ENCODE measurements at places on chromosomes 3 and 15. TPM values are rescaled to one million over a fixed set of nuclear protein-coding genes. Genes with fewer than 3 reads are reported as not detected.

GRCh38 chr3:27216955-27217552 is 152.1 kb downstream of the NEK10 start:
- DNase-seq = no peak

DNA sequence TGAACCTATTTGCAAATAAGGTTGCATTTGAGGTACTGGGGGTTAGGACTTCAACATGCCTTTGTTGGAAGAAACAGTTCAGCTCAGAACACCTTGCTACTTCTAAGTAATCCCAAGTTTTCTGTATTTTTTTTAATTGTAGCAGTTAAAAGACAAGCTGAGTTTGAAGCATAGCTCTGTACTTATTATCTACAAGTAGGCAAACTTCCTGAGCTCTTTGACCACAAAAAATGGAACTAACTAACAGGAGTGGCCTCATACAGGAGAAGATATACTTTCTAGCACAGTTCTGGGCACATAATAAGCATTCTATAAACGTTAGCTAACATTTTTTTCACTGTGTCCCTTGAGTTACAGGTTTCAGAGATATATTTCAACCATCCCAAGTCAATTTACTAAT is 159.2 kb downstream of the CHST2 start:
- DNase-seq = no peak

SAMMSON gene
- total RNA-seq = not detected

ARHGAP11A gene
- total RNA-seq = 53.6 TPM

NR2E3 gene
- not detected for total RNA-seq

ZNF385D gene
- total RNA-seq = not detected

KBTBD13 gene
- total RNA-seq = not detected

INKA1 gene
- 9.2 TPM for total RNA-seq

MBNL1 gene
- 247 TPM for total RNA-seq

PCOLCE2 gene
- 0.41 TPM for total RNA-seq

Data from GM12878 (cell line).